ENCODE measurements at places on chromosomes 4 and X.

- no peak for DNase-seq
These were observed 31.3 kb downstream of the SUPT20HL2 start for GRCh38 chrX:24282381-24283126.

DNA sequence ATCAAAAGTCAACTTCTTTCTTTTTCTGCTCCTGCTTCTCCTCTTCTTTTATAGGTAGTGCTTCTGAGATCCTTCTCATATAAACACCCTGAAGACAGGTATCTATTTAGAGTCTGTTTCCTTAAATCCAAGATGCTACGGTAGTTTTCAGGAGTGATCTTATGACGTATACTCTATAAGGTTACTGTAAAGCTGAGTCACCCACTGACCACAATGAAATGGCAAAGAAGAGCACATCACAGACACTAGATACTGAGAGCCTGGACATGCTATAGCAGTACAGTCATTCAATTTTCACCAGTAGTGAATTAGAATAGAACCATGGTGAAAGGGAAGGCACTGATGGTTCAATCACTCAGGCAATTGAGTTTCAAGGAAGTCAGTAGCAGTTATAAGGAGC lies 412.5 kb downstream of the ADAM29 start:
- no peak for DNase-seq

- DNase-seq: no peak
These were observed 234.1 kb upstream of the PSAPL1 start for GRCh38 chr4:7668826-7669225.

- DNase-seq: no peak
These were observed 2.8 kb upstream of the PITX2 start for GRCh38 chr4:110625576-110626257.

- DNase-seq: no peak
These were observed 49.0 kb upstream of the ZNF157 start for GRCh38 chrX:47321386-47321785.

- DNase-seq: no peak
These were observed 1263.6 kb downstream of the C4orf33 start for GRCh38 chr4:130359542-130359941.

DNA sequence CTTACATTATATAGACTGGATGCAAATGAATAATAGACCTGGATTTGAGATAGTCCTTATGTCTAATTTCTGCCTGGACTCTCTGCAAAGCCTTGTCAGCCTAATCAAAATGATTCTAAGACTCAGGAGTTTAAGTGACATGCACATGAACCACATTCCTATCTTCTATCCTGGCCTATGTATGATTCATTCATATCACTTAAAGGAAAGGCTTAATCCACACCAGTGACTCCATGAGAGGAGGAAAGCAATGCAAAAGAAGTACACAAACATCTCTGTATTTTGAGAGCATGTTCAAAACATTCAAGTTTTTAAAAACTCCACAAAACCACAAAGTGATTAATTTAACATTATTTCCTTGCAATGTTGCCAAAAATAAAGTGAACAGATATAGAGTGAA lies 14.6 kb downstream of the AMOT start:
- no peak for DNase-seq

Measured in stimulated activated naive CD4-positive, alpha-beta T cell (primary cell).